ENCODE measurements at places on chromosomes 1 and 21.
A peak's percentile ranks its signal among the peaks of the same experiment; 100 is the strongest.

DNA sequence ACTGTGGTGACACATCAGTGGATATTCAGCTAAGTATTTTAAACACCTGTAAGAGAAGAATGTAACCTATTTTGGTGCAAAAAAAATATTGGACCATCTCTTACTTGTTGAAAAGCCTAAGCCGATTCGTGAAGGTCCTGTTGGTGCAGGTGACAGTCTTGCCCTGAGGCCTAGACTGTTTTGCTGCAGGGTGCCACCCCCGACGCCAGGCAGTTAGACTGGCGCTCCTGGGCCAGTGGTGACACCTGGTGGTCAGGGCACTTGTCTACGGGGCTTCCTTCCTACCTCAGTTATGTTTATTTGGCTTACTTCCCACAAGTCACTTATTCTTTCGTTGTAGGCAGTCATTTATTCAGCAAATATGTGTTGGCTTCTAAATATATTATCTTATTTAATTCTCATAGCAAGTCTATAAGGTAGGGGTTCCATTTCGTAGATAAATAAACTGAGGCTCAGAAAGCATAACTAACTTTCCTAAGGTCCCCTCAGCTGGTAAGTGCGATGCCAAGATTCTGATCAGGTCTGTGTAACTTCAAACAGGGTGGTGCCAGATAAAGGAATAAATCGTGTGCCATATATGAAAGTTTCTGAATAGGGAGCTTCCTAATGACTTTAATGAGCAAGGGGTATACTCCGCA is 1.9 kb downstream of the EEIG2 start:
- DNase-seq: peak; percentile 66

- DNase-seq: no peak
Observed at GRCh38 chr1:63798284-63798683, 24.5 kb downstream of the ROR1 start.

DNA sequence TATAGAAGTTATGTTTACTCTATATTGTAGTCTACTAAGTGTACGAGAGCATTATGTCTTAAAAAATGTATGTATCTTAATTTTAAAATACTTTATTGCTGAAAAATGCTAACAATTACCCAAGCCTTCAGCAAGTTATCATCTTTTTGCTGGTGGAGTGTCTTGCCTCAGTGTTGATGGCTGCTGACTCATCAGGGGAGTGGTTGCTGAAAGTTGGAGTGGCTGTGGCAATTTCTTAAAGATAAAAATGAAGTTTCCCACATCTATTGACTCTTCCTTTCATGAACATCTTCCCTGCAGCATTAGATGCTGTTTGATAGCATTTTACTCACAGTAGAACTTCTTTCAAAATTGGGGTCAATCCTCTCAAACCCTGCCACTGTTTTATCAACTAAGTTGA is 95.8 kb downstream of the CDC7 start:
- DNase-seq: no peak

GRCh38 chr1:243842978-243843511 is 7.0 kb downstream of the AKT3 start:
- no peak for DNase-seq

- no peak for DNase-seq
Observed at GRCh38 chr1:213268221-213268620, 217.2 kb downstream of the RPS6KC1 start.

DNA sequence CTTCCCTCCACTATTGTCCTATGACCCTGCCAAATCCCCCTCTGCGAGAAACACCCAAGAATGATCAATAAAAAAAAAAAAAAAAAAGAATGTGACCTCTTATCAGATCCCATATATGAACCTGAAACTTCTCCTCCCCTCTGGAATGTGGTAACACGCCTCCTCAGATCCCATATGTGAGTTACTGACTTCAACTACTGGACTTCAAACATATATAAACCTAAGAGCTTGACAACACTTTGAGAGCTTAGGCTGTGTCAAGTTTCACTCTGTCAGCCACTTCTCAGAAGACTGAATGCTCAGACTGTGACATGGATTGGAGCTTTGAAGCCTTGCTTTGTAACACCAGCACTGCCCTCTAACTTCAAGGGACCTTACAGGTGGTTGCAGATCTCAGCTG is 148.4 kb downstream of the COP1 start:
- no peak for DNase-seq

DNA sequence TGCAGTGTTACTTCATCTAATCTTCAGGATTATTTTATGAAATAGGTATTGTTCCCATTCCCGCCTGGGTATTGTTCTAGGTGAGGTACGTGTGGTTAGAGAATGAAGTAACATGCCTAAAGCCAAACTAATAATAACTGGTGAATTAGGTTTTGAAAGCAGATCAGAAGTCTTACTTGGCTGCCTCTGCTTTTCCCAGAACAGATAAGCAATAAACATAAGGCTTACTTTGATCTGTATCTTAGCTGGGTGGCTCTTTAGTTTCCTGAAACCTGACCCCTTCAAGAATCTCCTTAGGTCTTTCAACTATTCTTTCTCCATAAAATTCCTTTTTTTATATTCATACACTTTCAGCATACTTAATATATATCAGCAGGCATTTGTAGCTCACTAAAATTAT is 65.3 kb downstream of the VAV3 start:
- no peak for DNase-seq

DNA sequence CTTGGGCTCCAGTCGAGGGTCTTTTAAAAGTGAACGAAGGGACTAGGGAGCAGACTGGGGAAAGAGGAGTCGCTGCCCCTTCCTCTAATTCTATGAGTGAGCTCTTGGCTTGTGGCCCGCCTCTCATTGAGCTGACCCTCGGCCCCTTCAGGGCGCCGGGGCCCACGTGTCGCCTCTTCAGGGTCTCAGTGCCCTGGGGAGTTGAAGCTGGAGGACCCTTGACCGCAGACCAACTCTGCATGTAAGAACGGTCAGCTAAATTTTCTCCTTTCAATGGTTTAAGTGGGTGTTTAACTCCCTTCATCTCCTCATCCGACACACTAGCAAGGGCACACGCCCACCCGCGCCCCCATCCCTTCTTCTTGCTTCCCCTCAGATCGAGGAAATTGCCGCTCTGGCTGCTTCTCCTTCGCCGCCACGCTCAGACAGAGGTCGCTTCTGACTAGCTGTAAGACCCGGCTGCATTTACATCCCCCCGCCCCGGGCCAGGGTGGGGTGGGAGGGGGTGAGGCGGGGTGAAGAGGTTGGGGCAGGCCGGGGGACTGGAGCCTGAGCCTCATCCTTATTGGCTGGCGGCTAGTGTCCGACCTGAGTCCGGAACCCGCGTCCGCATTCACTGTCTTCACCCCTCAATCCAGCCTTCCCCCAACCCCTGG is 10.9 kb downstream of the NR5A2 start:
- DNase-seq: no peak

GRCh38 chr1:12339811-12340543 is 110.1 kb downstream of the VPS13D start:
- DNase-seq: no peak

DNA sequence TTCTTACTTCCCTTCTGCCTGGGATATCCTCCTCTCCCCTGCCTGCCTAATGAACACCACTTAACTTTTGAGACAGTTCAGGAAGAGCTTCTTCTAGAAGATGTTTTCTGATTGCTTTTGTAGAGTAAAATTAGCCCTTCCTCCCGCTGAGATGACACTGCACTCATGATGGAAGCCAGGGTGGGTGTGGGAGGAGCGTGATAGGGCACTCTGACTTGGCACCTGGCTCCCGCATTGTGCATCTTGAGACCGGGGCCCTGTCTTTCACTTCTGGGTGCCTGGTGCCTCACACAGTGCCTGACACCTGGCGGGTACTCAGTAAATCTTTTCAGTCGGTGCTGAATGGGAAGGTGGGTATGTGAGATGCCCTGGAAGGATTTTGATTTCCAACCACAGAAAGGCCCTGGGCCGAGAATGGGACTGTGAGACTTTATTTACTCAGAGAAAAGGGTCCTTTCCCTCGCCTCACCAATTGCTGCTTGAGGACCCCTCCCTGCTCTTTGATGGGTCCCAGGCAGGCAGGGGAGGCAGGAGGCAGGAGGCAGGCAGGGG is 6.8 kb downstream of the THEM5 start:
- no peak for DNase-seq

DNA sequence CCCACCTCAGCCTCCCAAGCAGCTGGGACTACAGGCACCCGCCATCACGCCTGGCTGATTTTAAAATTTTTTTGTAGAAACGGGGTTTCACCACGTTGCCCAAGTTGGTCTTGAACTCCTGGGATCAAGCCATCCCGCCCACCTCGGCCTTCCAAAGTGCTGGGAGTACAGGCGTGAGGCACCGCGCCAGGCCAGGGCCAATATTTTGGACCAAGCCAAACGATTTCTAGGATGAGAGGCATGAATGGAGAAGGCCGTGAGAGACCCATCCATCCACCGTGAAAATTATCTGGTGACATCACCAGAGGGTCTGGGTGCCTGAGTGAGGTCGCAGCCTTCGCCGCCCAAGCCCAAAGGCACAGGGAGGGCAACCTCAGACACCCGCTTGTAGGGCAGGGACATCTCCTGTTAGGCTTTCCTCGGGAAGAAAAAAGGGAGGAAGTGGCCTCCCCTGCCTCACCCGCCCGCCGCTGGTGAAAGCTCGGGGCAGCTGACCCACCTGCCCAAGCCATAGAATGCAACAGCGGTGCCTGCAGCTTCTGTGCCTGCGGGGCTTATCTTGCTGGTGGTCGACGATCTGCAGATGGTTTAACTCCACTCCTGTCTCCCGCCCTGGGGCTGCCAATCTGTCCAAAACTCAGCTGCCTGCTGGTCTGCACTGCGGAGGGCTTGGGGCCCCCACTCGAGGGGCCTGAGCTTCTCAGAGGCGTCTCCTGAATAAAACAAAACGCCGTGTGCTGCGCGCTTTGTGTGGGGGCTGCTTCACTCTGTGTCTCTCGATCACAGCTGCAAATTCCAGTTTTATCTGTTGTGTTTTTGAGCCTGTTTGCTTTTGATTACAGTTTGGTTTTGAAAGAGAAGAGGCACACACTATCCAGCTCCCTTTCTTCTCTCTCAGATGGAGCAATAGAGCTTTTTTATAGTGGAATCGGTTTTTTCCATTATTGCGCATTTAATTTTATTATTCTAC is 85.8 kb downstream of the MRPS6 start:
- DNase-seq: no peak

- DNase-seq: no peak
Observed at GRCh38 chr1:51435878-51436277, 83.2 kb downstream of the EPS15 start.

GRCh38 chr1:222021129-222021528 is 279.2 kb upstream of the DUSP10 start:
- no peak for DNase-seq

- DNase-seq: no peak
Observed at GRCh38 chr1:182829285-182829932, 9.7 kb upstream of the DHX9 start.

- no peak for DNase-seq
Observed at GRCh38 chr1:39142401-39143060, 62.0 kb upstream of the MACF1 start.

DNA sequence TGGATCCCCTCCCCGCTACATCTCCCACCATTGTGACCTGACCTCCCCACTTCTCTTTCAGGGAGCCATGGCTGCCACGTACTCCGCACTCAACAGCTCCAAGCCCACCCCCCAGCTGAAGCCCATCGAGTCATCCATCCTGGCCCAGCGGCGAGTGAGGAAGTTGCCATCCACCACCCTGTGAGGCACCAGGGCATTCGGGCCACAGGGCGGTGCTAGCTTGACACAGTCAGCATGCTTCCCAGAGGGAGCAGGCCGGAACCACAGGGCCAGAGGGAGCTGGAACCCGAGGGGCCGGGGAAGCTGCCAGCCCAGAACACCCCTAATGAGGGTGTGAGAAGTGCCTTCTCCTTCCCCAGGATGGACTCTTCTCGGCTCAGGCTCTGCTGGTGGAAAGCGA is 44.5 kb downstream of the RPS6KA1 start:
- DNase-seq: no peak

DNA sequence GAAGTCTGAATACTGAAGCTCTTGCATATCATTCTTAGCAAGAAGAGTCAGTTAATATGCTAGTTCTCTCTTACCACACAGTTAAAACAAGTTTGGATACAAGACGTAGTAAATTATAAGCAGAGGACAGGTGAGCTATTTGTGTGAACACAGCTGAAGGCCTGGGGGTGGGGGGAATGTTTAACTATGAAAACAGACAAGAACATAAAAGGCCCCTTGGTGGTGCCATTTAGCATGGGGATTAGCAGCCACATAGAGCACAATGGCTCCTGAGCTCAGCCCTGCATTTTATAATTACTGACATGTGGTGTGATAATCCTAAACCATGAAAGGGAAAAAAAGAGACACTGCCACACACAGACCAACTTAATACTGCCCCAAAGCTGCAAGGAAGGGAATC is 94.8 kb downstream of the TGFBR3 start:
- DNase-seq: no peak
